ENCODE measurements at places on chromosomes 5 and 9.
A peak's percentile ranks its signal among the peaks of the same experiment; 100 is the strongest.

GRCh38 chr9:130185017-130185416 lies 12.8 kb downstream of the NCS1 start:
- no peak for DNase-seq
- H3K27ac ChIP-seq = peak overlapping the region; percentile 58
- H3K4me3 ChIP-seq = peak overlapping the region; percentile 37
- H3K4me1 ChIP-seq = peaks cover 52% of the 10 kb centered on the region

GRCh38 chr9:96651626-96652025 lies 3.5 kb downstream of the PRXL2C start:
- DNase-seq = peak; percentile 49
- H3K36me3 ChIP-seq = peaks cover 15% of the 10 kb centered on the region
- H3K27ac ChIP-seq = no peak overlapping the region
- peaks cover 6% of the 10 kb centered on the region for H3K4me1 ChIP-seq
- H3K27me3 ChIP-seq = no peaks in the 10 kb centered on the region

DNA sequence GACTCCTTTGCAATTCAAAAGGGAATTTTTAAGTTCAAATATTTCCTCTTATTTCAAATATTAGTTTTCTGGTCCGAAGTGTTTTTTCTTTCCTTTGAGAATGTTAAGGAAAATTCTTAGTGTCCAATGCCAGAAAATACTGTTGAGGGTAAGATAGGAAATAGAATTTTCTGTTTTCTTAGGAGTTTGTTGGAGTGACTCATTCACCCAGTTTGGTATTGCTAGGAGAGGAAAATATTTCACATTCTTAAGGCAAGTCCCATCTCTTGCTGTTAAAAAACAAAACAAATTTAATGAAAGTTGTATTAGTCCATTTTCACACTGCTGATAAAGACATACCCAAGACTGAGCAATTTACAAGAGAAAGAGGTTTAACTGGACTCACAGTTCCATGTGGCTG lies 349.2 kb upstream of the ADAMTSL1 start:
- no peak overlapping the region for H3K4me3 ChIP-seq
- H3K36me3 ChIP-seq = no peaks in the 10 kb centered on the region
- no peaks in the 10 kb centered on the region for H3K4me1 ChIP-seq
- H3K27ac ChIP-seq = no peak overlapping the region
- no peak for DNase-seq

- no peaks in the 10 kb centered on the region for H3K4me1 ChIP-seq
- no peaks in the 10 kb centered on the region for H3K36me3 ChIP-seq
- no peaks in the 10 kb centered on the region for H3K27me3 ChIP-seq
- H3K4me3 ChIP-seq = no peak overlapping the region
- H3K27ac ChIP-seq = no peak overlapping the region
Observed at GRCh38 chr5:45376417-45376816, 319.8 kb downstream of the HCN1 start.

DNA sequence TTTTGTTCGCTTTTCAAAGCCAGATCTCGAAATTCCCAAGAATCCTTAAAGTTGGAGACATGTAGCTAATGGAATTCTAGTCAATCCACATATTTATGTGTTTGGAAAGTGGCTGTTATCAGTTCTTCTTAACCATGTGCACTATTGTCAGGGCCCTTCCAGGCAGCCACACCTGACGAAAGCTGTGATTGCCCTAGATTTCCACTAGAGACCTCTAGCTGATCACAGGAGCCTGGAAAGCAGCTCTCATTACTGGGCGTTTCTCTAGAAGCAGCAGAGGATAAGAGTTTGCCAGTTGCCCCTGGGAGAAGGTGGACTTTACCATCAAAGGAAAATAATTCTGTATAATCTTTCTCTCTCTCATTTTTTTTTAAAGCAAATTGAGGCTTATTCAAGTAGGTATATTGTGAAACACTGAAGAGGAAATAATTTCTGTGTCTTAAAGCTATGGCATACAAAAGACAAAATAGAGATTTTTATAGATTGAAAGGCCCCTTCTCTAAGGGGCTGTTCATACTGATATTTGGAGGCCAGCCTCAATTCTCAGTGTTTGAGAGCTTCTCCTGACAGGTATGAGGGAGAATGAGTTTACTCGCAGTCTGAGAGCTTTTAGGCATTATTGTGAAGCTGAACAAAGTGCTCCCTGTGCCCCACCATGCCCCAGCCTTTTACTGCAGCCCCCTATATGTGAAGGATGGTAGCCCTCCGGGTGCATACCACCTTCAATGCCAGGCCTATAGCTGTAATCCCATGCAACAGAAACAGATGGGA lies 405.4 kb upstream of the ACTBL2 start:
- no peaks in the 10 kb centered on the region for H3K36me3 ChIP-seq
- no peak overlapping the region for H3K4me3 ChIP-seq
- peaks cover 13% of the 10 kb centered on the region for H3K4me1 ChIP-seq
- H3K27ac ChIP-seq = no peak overlapping the region
- H3K27me3 ChIP-seq = no peaks in the 10 kb centered on the region

DNA sequence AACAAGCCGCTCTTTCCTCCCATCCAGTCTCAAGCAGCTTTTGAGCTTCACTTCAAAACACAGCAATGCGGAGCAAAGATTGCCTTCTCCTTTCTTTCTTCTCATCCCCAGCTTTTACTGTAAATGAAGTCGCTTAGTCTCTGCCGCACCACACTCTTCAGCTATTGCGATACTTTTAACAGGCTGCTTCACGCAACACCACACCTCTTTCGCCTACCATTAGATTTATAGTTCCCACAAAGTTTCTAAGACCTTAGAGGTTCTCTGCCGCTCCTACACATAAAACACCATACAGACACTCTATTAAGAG lies 711 bp downstream of the PGGT1B start:
- DNase-seq = no peak
- peak overlapping the region; percentile 86 for H3K27ac ChIP-seq
- H3K4me1 ChIP-seq = peaks cover 28% of the 10 kb centered on the region

DNA sequence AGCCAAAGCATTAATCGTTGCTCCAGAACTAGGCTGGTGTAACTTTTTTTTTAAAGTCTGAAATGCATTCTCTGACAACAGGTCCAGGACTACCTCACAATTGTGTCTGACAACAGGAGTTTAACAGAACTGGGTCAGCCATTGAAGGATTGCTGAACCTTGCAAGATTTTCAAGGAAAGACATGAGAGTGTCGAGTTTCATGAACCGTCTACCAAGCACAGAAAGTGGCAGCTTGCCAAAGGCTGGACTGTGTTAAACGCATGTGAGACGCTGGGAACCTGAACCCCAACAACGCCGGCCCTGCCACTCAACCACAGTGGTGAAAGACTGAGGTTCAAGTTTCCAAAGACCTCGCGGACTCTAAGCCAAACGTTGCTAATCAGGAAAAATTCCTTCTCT lies 79.1 kb downstream of the LHFPL2 start:
- H3K4me3 ChIP-seq = no peak overlapping the region
- H3K4me1 ChIP-seq = peaks cover 26% of the 10 kb centered on the region
- H3K36me3 ChIP-seq = no peaks in the 10 kb centered on the region
- DNase-seq = no peak
- H3K27me3 ChIP-seq = no peaks in the 10 kb centered on the region

- H3K36me3 ChIP-seq = no peaks in the 10 kb centered on the region
- H3K27ac ChIP-seq = no peak overlapping the region
- DNase-seq = no peak
- H3K4me1 ChIP-seq = no peaks in the 10 kb centered on the region
- H3K4me3 ChIP-seq = no peak overlapping the region
Observed at GRCh38 chr9:12766357-12766756, 8.5 kb upstream of the LURAP1L start.

DNA sequence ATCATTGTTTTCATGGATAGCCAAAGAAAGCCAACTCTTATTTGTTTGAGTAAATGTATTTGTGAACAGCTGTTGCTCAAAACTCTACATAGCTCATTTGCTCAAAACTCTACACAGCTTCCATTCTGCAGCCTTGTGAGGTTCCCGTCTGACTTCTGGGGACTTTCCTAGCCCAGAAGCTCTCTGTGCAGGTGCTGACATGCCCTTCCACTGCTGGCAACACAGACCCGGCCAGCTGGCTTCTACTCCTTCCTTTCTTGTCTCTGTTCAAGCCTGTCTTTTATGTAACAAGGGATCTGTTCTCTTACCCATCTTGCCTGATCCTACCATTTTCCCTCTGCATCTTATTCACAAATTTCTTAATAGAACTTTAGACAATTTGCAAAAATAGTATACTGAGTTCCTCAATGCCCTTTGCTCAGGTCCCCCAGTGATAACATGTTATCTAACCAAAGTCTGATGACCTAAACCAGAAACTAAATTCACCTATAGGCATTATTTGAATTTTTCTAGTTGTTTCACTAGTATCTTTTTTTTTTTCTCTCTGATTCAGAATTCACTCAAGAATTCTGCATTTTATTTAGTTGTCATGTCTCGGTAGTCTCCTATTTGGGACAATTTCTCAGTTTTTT lies 556.5 kb upstream of the SEMA6A start:
- H3K36me3 ChIP-seq = no peaks in the 10 kb centered on the region
- no peak overlapping the region for H3K27ac ChIP-seq
- no peaks in the 10 kb centered on the region for H3K4me1 ChIP-seq
- DNase-seq = peak; percentile 42

GRCh38 chr5:170296935-170297588 lies 515 bp downstream of the LCP2 start:
- DNase-seq = no peak
- no peak overlapping the region for H3K4me3 ChIP-seq
- no peaks in the 10 kb centered on the region for H3K4me1 ChIP-seq
- H3K36me3 ChIP-seq = no peaks in the 10 kb centered on the region

- no peak overlapping the region for H3K27ac ChIP-seq
- peaks cover 5% of the 10 kb centered on the region for H3K4me1 ChIP-seq
Observed at GRCh38 chr5:122498163-122498562, 186.1 kb downstream of the SNCAIP start.

DNA sequence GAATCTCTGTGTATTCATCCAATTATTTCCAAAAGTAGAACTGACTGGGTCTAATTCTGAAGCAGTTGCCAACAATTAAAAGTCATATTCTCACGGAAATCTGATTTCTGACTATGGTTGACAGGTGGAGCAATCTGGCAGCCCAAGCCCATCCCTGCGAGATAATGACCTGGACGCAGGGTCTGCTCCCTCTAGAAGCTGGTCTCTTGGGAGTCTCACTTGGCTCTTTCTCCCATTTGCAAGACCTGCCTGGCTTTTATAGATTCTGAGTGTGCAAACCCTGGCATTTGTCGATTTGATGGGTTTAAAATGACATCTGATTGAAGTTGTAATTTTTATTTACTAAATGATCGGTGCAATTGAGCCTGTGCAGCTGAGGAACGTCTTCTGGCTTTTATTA lies 49.4 kb upstream of the NEURL1B start:
- no peaks in the 10 kb centered on the region for H3K4me1 ChIP-seq
- DNase-seq = no peak
- H3K27ac ChIP-seq = no peak overlapping the region
- peaks cover 32% of the 10 kb centered on the region for H3K27me3 ChIP-seq

DNA sequence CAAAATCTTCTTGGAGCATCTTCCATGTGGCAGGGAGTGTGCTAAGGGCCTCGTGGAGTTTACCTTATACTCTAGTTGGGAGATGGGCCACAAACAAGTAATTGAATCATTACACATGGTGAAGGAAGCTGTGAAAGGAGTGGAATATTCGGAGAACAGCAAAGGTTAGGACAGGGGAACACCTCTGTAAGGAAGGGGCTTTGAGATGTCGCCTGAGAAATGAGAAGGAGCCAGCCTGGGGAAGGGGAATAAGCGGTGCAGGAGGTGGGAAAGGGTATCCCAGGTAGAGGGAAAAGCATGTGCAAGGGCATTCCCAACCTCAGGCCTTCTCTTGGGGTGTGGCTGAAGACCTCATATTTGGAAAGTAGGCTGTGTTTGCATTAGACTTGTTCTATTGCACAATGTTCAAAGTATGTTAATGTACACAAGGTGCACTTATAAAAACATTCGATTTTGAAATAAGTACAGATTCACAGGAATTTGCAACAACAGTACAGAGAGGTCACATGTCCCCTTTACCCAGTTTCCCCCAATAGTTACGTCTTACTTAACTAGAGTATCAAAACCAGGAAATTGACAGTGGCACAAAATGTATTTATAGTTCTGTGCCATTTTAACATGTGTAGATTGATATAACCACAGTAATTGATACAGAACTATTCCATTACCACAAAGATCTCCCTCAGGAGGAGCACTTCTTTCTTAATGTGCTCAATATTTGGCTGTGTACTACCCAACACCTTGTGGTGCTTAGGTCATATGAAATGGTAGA lies 2.4 kb upstream of the STOM start:
- no peak for DNase-seq
- H3K4me3 ChIP-seq = no peak overlapping the region
- H3K27ac ChIP-seq = peak overlapping the region; percentile 35
- no peaks in the 10 kb centered on the region for H3K27me3 ChIP-seq

DNA sequence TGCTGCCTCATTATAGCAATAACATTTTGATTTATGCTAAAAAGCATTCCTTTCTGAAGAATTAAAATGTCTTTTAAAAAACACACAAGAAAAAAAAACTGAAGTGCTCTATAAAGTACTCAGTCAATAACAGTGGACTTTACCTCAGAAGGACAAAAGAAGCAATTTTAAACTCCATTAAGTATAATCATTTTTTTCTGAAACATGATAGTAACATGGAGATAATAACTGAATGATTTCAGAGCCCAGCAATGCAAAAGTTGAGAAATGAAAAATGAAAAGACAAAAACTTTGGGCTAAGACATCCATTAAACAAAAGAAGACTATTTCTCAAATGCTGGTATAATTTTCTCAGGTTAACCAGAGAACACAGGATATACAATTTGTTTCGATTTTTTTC lies 78.7 kb downstream of the RFX3 start:
- no peak overlapping the region for H3K27ac ChIP-seq
- no peaks in the 10 kb centered on the region for H3K36me3 ChIP-seq
- H3K27me3 ChIP-seq = no peaks in the 10 kb centered on the region
- no peak for DNase-seq

- peaks cover 24% of the 10 kb centered on the region for H3K4me1 ChIP-seq
- peak overlapping the region; percentile 58 for H3K27ac ChIP-seq
- no peaks in the 10 kb centered on the region for H3K27me3 ChIP-seq
Observed at GRCh38 chr5:126778675-126779403, 1.9 kb downstream of the LMNB1 start.

DNA sequence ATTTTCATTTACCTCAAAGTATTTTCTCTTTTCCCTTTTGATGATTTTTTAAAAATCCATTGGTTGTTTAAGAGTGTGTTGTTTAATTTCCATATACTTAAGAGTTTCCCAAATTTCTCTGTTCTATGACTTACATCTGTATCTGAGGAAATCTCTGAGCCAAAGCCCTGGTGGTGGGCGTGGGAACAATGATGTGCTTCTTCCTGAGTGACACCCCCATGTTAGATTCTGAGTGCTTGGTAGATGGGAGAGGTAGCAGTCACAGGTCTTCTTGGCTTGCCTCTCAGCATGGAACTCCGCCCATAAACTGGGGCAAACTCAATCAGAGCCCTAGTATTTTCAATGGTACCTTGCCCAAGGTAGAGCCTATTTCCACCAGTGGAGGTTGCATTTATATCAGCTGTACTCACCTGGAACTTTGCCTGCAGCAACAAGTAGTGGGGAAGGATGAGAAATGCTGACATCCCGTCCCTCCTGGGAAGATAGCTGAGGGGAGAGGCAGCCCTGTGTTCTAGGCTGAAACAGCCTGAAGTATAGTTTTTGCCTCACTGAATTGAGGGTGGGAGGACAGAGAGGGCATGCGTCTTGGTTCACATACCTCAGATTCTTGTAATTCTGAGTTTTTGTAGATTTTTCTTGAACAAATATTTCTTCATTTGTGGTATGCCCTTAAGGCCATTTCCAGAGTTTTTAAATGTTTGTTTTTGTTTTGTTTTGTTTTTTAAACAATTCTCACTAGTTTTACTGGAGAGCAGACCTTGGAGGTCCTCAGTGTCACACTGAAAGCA lies 26.4 kb downstream of the C9orf43 start:
- no peak overlapping the region for H3K27ac ChIP-seq
- H3K36me3 ChIP-seq = no peaks in the 10 kb centered on the region
- no peak overlapping the region for H3K4me3 ChIP-seq

- DNase-seq = no peak
- H3K4me1 ChIP-seq = no peaks in the 10 kb centered on the region
- H3K4me3 ChIP-seq = no peak overlapping the region
- peaks cover 16% of the 10 kb centered on the region for H3K27me3 ChIP-seq
- no peak overlapping the region for H3K27ac ChIP-seq
Observed at GRCh38 chr5:9861666-9862256, 231.6 kb upstream of the TAS2R1 start.

All from osteoblast (primary cell).